ENCODE measurements at places on chromosomes 7 and 10.
A peak's percentile ranks its signal among the peaks of the same experiment; 100 is the strongest.

GRCh38 chr7:91080351-91080750, 183.9 kb upstream of the FZD1 start:
- DNase-seq: no peak

DNA sequence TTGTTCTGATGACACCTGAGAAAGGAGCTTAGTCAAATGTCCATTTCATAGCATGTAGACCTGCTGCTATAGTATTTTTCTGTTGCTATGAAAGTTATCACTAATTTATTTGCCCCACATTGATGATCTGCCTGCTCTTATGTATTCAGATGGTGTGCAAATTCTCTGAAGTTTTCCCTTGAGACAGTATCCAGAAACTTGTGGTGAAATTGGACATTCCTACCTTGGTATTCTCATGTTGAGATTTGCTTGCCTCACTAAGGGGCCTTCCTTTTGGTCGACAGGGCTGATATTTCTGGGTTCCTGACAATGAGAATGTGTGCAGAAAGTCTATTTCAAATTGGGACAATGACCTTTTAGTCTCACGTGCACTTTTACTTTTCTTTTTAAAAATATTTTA, 253.2 kb upstream of the FZD8 start:
- no peak for DNase-seq

- no peak for DNase-seq
Observed at GRCh38 chr10:127910464-127910770, 3.5 kb downstream of the PTPRE start.

- no peak for DNase-seq
Observed at GRCh38 chr10:18020523-18020922, 68.8 kb downstream of the SLC39A12 start.

GRCh38 chr7:8117195-8117594, 144.8 kb downstream of the ICA1 start:
- no peak for DNase-seq

GRCh38 chr7:33981671-33982424, 76.5 kb downstream of the BMPER start:
- DNase-seq: no peak

DNA sequence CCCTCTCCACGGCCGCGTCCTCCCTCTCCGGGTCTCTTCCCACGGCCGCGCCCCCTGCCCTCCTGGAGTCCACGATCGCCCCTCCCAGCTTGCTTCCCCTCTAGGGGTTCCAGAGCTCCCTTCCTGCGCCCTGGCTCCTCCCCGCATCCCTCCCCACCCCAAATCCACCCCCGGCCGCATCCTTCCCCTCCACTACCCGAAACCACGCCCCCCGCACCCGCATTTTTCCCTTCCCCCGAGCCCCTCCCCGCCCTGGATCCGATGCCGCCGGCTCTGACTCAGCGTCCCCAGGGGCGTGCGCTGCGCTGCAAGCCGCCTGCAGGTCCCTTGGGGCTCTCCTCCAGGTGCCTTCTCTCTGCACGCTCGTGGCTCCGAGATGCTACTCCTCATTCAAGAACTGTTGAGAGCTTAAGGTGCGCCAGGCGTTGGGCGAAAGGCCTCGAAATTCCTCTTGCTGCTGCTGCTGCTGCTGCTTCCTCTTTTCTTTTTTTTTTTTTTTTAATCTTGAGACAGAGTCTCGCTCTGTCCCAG, 372 bp upstream of the TMEM130 start:
- DNase-seq: peak; percentile 74

GRCh38 chr7:84258628-84259027, 64.0 kb upstream of the SEMA3A start:
- no peak for DNase-seq

DNA sequence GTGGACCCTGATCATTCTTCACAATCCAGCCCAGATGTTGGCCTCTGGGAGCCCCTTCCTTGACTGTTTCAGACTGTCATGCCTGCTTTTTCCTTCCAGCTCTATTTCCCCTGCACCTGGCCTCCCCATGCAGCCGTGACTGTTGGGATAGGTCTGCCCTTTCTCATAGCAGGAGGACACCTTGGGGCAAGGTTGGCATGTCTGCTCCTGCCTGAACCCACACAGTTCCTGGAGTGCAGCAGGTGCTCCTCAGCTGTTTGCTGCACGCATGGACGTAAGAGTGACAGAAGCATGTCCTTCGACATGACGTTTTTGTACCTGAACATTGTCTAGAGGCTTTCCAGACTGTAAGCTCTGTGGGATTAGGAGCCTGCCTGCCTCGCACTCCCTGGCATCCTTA, 24.0 kb downstream of the POR start:
- no peak for DNase-seq

GRCh38 chr7:92767437-92767836, 68.9 kb downstream of the CDK6 start:
- DNase-seq: no peak

DNA sequence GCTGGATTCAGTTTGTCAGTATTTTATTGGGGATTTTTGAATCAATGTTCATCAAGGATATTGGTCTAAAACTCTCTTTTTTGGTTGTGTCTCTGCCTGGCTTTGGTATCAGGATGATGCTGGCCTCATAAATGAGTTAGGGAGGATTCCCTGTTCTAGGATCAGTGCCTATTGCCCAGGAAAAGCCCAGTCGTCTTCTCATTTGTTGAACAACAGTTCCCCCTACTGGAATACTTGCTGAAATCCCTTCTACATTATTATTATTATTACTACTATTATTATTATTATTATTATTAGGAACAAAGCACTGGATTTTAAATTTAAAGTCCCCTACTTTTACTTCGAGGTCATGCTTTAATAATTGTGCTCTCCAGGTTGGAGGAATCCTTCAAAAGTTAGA, 528.9 kb downstream of the MAGI2 start:
- no peak for DNase-seq

DNA sequence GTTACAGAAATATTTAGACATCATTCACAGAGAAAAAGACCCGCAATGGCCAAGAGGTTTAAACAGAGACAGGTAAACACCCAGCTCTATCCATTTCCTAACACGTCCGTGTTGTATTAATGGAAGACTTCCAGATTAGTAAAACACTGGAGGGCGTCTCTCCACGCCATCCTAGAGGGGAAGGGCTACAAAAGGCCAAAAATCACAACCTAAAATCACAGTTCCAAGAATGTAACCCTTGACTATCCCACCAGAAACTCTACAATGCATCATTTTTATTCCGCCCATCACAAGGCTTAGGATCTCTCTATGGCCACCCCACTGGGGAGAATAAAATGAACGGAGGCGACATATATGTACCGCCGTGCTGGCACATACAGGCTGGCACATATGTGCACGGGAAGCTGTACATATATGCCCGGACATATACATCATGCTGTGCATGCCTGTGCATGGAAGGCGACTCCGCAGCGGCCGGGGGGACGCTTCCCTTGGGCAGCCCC, 734 bp downstream of the PCLO start:
- DNase-seq: no peak

DNA sequence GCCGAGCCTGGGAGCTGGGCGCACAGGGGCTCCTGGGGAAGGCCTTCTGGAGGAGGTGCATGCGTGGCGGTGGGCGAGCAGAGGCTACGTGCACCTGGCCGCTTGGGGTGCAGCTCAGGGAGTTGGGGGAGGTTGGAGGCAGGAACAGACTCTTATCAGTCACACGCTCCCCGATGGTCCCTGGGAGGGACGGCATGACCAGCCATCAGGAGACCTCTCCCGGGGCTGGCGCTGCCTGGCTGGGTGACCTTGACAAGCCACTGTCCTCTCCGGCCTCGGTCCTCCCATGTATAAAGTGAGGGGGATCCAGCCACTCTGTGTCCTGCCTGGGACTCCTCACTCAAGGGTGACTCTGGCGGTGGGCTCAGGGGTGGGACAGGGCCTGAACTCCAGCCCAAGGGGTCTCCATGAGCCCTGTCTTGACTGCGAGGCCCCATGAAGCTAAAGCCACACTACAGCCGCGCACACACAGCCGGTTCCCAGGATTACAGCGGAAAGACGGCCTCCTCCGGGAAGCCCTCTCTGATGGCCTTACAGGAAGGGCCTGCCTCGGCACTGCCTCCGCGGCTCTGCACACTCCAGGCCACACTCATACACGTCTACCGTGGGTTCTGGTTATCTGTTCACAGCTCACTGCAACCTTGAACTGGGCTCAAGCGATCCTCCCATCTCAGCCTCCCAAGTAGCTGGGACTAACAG, 2.3 kb downstream of the TMEM184A start:
- no peak for DNase-seq

GRCh38 chr10:131928248-131929095, 27.7 kb downstream of the PPP2R2D start:
- peak; percentile 52 for DNase-seq

DNA sequence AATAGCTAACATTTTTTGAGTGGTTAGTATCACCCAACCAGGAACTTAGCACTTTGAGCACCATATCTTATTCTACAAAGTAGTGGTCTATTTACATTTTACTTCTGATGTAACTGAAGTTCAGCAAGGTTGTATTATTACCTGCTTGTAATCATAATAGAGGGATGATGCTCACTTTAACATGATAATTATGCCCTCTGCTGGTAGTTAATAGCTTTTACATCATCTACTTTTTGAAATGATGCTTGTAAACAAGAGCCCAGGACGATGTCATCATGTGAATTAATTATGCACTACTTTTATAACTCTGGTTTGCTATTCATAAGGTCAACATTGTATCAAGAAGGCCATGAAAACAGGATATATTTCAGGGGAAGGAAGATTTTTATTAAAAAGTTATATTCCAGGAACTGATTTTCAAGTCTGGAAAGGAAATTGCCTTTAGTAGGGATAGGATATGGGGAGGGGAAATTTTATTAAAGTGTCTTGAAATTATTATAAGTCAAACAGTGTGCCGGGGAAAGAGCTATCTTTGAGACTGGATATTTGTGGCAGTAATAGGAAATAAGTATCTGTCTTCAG, 80.3 kb upstream of the SCIN start:
- DNase-seq: no peak

DNA sequence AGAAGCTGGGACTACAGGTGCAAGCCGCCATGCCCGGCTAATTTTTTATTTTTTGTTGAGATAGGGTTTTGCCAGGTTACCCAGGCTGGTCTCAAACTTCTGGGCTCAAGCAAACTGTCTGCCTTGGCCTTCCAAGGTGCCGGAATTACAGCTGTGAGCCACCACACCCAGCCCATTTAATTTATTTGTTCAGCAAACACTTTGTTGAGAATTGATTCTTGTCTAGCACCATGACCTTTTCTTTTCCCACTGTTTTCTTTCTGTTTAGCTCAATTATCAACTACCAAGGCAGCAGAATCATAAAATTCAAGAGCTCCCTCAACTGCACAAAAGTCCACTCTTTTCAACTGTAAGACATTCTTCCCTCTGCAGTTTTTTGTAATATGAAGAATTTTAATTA, 47.8 kb upstream of the PARD3 start:
- no peak for DNase-seq

- no peak for DNase-seq
Observed at GRCh38 chr10:104301907-104302690, 33.1 kb downstream of the GSTO2 start.
